ENCODE measurements at places on chromosomes 4 and X.
A peak's percentile ranks its signal among the peaks of the same experiment; 100 is the strongest.

- DNase-seq, result peak; percentile 93
Measured at GRCh38 chrX:14673764-14674163, 144.4 kb downstream of the GLRA2 start.

GRCh38 chr4:78483811-78484210 lies 67.8 kb upstream of the ANXA3 start:
- no peak for DNase-seq

GRCh38 chr4:3388471-3389232 lies 53.1 kb upstream of the HGFAC start:
- peak; percentile 83 for DNase-seq

DNA sequence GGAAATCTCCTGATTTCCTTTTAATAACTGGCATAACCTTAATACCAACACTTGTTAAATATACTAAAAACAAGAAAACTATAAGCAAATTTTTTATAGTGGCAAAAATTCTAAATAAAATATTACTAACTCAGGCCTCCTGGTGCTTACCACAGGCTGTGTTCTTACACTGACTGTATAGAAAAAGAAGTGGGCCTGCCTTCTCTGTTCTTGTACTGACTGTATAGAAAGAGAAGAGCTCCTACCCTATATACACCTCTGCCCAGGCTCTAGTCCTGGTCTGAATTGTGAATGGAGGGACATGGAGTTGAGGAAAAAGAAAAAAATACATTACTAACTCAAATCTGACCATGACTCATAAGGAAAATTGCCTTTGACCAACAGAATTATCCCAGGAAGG lies 7.5 kb downstream of the ZNF41 start:
- no peak for DNase-seq

Data from iris pigment epithelial cell (primary cell).